Naive thymus-derived CD8-positive, alpha-beta T cell (primary cell): ENCODE measurements at places on chromosomes 11 and 22.

DNA sequence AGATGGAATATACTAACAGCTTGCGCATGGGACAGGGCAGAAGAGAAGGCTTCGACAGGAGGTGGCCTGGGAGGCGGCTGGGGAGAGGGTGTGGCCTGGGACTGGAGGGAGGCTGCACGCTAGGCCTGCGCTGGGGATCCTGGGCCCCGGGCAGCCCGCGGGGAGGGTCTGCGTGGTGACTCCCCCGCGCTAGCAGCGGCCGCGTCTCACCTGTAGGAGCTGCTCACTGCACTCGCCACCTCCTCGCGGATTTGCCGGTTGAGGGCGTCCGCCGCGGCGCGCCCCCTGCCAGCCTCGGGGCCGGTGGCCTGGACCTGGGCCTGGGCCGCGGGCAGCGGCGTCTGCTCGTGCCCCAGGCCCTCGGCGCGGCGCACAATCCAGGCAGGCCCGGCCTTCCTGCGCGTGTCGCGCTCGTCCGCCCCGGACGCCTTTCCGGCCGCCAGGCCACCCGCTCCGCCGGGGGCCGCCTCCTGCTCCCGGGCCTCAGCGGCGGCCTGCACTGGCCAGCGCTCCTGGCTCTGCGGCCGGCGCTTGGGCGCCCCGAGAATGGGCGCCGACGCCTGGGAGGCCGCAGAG lies 1.5 kb downstream of the MAP6 start:
- no peak for DNase-seq
- H3K36me3 ChIP-seq: no peaks in the 10 kb centered on the region
- no peak overlapping the region for H3K27ac ChIP-seq
- peaks cover 73% of the 10 kb centered on the region for H3K27me3 ChIP-seq

DNA sequence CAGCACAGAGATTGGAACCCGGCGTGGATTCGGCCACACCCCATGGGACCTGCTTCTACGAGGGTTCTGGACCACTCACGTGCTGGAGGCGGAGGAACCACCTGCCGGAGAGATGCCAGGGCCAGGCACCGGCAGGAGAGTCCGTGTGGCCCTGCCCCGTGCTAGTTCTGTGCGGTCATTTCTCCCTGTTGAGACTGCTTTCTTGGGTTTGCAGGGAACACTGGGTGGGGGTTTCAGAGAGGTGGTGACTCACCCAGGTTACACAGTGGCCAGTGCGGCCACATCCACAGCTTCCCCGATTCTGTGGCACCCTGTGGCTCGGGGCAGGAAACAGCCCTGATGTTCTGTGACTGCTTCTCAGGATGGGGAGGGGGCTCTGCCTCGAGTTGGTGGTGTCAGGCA lies 3.6 kb upstream of the PHLDA2 start:
- H3K27me3 ChIP-seq: peaks cover 9% of the 10 kb centered on the region
- H3K4me3 ChIP-seq: no peak overlapping the region
- H3K27ac ChIP-seq: no peak overlapping the region
- DNase-seq: no peak

DNA sequence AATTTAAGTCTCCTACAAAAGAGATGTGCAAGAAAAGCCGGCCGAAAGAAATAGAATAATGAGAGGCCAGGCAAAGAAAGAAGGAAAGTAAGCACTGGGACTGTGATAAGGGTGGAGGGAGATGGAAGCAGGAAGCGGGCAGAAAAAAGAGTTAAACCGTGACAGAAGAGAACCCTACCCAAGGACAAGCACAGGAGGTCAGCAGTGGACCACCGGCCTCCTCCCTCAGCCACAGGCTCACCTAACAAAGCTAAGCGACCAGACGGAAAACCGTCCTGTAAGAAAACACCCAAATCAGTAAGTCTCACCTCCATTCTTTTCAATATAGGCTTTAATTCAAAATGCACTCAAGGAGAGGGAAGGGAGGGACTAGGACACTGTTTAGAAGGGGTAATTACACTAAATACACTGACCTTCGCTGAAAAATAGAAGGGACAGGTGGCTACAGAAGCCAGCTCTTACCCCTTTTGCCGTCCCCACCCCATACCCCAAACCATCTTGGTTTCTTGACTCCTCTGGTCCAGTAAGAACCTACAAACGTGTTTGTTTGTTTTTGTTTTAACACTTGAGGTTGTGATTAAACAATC lies 1.9 kb downstream of the FAM181B start:
- H3K27ac ChIP-seq: no peak overlapping the region
- peak overlapping the region; percentile 42 for H3K4me3 ChIP-seq
- H3K4me1 ChIP-seq: peaks cover 18% of the 10 kb centered on the region
- H3K36me3 ChIP-seq: peaks cover 2% of the 10 kb centered on the region
- DNase-seq: no peak
- peaks cover 27% of the 10 kb centered on the region for H3K27me3 ChIP-seq

DNA sequence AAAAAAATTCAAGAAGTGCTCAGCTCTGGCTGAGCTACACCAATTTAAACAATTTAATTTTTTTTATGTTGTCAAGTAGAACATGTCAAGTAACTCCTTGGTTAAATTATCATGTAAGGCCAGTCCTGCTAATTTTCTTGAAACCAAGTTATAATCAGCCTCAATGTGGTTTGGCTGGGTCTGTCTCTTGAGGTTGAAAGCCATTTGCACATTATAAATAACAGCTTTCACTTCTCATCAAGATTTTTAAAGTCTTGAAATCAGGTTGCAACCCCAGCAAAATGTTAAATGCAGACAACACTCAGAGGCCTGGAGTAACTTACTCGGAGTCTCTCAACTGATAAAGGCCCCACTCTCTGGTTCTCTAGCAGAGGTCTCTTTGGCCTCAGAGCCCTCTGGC lies 324.4 kb downstream of the BRD1 start:
- no peaks in the 10 kb centered on the region for H3K36me3 ChIP-seq
- no peaks in the 10 kb centered on the region for H3K4me1 ChIP-seq

- DNase-seq: no peak
- peak overlapping the region; percentile 70 for H3K4me3 ChIP-seq
- H3K27ac ChIP-seq: no peak overlapping the region
Measured at GRCh38 chr11:64712430-64713015, 10.5 kb downstream of the NRXN2 start.

DNA sequence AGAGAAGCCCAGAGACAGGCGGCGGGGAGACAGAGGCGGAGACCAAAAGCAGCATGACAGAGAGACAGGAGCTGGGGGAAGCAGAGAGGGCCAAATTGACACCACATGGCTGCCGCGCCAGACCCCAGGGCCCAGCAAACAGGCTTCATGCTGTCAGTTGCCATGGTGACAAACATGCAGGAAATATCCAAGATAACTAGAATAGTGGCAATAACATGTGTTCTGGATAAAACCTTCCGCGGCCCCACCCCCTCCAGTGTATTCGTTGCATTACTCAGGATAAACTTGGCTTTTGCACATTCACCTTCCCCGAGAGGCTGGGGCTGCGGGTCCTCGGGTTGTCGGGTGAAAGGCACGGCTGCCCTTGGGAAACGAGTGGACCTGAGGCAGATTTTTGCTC lies 49.9 kb upstream of the CDON start:
- no peak overlapping the region for H3K27ac ChIP-seq
- H3K4me3 ChIP-seq: no peak overlapping the region
- no peak for DNase-seq
- no peaks in the 10 kb centered on the region for H3K27me3 ChIP-seq
- H3K4me1 ChIP-seq: no peaks in the 10 kb centered on the region
- H3K36me3 ChIP-seq: no peaks in the 10 kb centered on the region
